ENCODE measurements at places on chromosomes 2 and 18.

- no peak for DNase-seq
Observed at GRCh38 chr2:185785851-185786473, 47.4 kb downstream of the FSIP2 start.

GRCh38 chr18:24726727-24727492 is 266.5 kb downstream of the HRH4 start:
- no peak for DNase-seq

DNA sequence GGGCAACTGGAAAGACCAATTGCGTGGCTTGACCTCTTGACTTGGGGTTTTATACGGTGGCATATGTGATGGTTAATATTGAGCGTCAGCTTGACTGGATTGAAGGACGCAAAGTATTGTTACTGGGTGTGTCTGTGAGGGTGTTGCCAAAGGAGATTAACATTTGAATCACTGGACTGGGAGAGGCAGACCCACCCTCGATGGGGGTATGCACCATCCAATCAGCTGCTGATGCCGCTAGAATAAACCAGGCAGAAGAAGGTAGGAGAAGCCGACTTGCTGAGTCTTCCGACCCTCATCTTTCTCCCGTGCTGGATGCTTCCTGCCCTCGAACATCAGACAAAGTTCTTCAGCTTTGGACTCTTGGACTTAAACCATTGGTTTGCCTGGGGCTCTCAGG is 34.2 kb upstream of the YPEL5 start:
- DNase-seq, result no peak

- no peak for DNase-seq
Observed at GRCh38 chr2:20212871-20213503, 11.9 kb downstream of the SDC1 start.

DNA sequence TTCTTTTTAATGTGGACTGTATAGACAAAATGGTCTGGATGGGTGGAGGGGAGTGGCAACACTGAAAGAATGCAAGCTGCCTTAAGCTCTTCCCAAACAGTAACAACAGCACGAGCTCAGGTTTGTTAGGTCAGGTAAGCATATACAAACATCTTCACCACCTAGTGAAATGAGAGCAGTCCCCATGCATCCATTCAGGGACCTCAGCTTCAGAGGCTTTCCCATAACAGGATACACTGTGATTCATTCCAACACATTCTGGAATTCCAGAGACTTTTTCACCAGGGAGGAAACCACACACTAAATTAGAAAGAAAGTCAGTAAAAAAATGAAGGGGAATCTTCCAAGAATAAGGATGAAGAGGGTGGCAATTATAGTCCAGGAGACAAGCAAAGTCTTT is 50.4 kb upstream of the BZW1 start:
- no peak for DNase-seq

GRCh38 chr2:206993396-206993911 is 54.1 kb downstream of the CPO start:
- DNase-seq, result no peak

DNA sequence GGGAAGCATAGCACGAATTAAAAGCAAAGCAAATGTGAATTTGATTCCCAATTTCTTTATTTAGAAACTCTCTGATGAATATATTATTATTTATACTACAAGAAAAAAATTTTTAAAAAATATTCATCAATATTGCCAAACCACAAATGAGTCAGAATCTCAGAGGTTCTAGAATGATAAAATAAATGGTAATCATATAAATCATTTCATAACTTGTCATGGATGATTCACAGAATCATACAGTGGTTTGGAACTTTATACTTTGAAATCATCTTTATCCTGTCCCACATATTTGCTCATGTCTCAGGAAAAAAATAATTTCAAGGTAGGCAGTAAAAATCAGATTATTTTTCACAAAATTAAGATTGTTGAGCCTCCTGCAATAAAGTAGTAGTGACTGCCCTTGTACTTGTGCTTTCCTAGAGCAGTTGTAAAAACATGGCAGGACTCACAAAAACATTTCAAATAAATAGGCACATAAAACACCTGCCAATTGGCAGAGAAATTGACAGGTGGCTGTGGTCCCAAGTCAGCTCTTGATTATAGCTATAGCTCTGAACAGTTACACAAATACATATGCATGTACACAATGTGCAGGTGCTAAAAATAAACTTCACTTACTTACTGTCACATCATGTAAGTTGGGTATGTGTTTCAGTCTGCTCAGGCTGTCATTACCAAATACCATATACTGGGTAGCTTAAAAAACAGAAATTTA is 273.9 kb upstream of the SESTD1 start:
- DNase-seq, result no peak

DNA sequence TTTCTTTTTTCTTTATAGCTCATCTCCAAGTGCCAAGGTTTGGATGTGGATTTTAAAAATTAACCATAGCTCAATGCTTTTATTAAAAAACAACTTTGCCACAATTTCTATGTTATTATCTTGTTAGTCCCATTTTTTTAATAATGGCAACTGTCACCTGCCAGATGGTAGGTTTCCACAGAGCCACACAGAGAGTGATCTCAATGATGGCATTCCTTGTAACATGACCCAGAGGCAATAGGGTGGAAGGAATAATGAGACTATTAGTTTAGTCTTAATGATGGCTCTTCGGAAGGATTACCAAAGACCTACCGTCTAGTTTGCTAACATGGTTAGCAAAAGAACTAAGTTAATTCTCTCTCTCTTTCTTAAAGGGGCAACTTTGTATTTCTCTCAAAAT is 64.0 kb downstream of the REL start:
- DNase-seq, result no peak

DNA sequence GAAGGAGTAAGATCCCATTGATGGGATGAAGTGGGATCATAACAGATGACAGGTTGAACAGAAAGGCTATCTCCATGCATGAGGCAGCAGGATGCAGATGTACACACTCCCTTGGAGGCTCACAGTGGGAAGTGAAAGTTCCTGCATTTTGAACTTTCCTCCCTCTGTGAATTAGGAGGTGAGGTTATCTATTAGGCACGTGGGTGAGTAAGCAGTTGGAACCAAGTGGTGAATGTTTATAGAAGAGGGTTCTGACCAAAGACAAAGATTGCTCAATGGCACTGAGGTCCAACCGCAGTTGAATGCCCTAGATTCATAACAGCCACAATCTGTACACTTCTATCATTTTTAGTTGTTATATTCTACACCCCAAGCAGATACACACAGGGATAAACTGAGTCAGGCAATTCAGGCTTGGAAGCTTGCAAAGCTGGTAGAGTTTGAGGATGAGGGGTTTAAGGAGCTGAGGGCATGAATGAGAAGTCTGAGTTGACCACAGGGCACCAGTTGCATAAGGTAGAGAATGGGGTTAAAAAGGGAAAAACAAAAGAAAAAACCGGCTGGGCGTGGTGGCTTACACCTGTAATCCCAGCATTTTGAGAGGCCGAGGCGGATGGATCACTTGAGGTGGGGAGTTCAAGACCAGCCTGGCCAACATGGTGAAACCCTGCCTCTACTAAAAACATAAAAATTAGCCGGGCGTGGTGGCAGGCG is 7.1 kb upstream of the KCMF1 start:
- DNase-seq, result no peak

- no peak for DNase-seq
Observed at GRCh38 chr2:221289389-221289788, 282.7 kb downstream of the EPHA4 start.

- no peak for DNase-seq
Observed at GRCh38 chr2:198279026-198279425, 474.6 kb downstream of the PLCL1 start.

All from D721Med (cell line).